ENCODE measurements at places on chromosomes 11 and 22. TPM values are rescaled to one million over a fixed set of nuclear protein-coding genes. Genes with fewer than 3 reads are reported as not detected.

KCNJ5 gene
- not detected for polyA plus RNA-seq

DLG2 gene
- 1.3 TPM for polyA plus RNA-seq

C2CD2L gene
- 22.6 TPM for polyA plus RNA-seq

MOGAT2 gene
- 26.4 TPM for polyA plus RNA-seq

OR5P2 gene
- not detected for polyA plus RNA-seq

FOLR3 gene
- not detected for polyA plus RNA-seq

PANX3 gene
- polyA plus RNA-seq = not detected

DKK3 gene
- polyA plus RNA-seq = 9.0 TPM

TMEM258 gene
- polyA plus RNA-seq = 224 TPM

OR51B2 gene
- polyA plus RNA-seq = not detected

C11orf42 gene
- not detected for polyA plus RNA-seq

INS gene
- polyA plus RNA-seq = 0.73 TPM

ZDHHC5 gene
- polyA plus RNA-seq = 13.6 TPM

PPFIBP2 gene
- polyA plus RNA-seq = 30.6 TPM

TMEM86A gene
- polyA plus RNA-seq = 2.3 TPM

SCARF2 gene
- 1.9 TPM for polyA plus RNA-seq

KREMEN1 gene
- polyA plus RNA-seq = 7.8 TPM

NAALAD2 gene
- 0.31 TPM for polyA plus RNA-seq

OMP gene
- not detected for polyA plus RNA-seq

NCAM1 gene
- polyA plus RNA-seq = 0.46 TPM

FOLR1 gene
- not detected for polyA plus RNA-seq
